Right lobe of liver (tissue), 6 donors: ENCODE measurements at places on chromosomes 6 and 20. TPM values are rescaled to one million over a fixed set of nuclear protein-coding genes. Genes with fewer than 3 reads are reported as not detected.
A peak's percentile ranks its signal among the peaks of the same experiment; 100 is the strongest.

DNA sequence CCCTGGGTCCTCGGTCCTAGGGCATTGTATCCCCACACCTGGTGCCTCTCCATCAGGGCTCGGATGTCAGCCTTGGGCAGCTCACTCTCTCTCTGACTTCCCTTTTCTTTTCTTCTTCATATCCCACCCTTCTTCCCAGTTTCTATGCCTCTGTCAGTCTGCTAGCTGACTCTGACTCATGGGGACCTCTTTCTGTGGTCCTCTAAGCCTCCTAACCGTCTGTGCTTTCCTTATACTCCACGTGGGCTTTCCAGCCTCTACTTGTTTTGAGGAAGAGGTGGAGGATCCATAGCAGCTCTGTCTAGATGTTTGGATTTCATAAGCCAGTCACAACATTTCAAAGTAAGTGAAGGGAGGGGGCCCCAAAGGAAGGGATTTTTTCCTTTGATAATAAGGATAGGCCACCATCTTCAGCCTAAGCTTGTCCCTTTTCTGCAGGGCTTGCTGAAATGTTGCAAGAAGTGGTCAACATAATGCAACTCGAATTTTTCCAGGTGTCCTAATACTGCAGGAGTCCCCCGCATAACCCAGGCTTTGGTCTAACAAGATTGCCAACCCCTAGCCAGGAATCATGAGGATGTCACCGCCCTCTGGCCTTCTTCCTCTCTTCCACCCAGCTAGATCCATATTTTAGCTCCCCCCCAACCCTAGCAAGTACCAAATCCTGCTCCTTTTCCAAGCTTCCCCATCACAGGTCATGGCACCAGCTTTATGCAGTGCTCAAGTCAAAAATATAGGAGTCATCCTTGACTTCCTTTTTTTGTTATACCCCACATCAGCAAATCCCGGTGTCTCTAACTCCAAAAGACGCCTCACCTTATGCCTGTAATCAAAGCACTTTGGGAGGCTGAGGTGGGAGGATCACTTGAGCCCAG lies 8.7 kb upstream of the PLTP start:
- H3K36me3 ChIP-seq, result no peaks in the 10 kb centered on the region
- H3K4me1 ChIP-seq, result no peaks in the 10 kb centered on the region
- no peak overlapping the region for H3K4me3 ChIP-seq
- H3K27ac ChIP-seq, result peak overlapping the region; percentile 3
- no peak for DNase-seq

The TNF gene
- total RNA-seq, result not detected

The HLA-DQB1 gene
- total RNA-seq, result 1.7 TPM

The LY6G6C gene
- not detected for total RNA-seq

GRCh38 chr20:49545572-49545971 lies 22.4 kb downstream of the PTGIS start:
- no peaks in the 10 kb centered on the region for H3K36me3 ChIP-seq
- no peak overlapping the region for H3K27ac ChIP-seq
- no peaks in the 10 kb centered on the region for H3K27me3 ChIP-seq

The EEF1E1 gene
- total RNA-seq, result 9.3 TPM

GRCh38 chr6:156809034-156809433 lies 31.9 kb downstream of the ARID1B start:
- no peak overlapping the region for H3K27ac ChIP-seq
- no peaks in the 10 kb centered on the region for H3K36me3 ChIP-seq
- H3K4me1 ChIP-seq, result peaks cover 5% of the 10 kb centered on the region
- H3K27me3 ChIP-seq, result no peaks in the 10 kb centered on the region
- no peak overlapping the region for H3K4me3 ChIP-seq

The RAET1L gene
- total RNA-seq, result not detected

The ZC3H12D gene
- 0.86 TPM for total RNA-seq

- no peaks in the 10 kb centered on the region for H3K4me1 ChIP-seq
- H3K27ac ChIP-seq, result peak overlapping the region; percentile 40
- H3K4me3 ChIP-seq, result peak overlapping the region; percentile 76
Measured at GRCh38 chr20:6007094-6007528, 46.7 kb downstream of the LRRN4 start.

GRCh38 chr6:157060440-157060952 lies 262.8 kb downstream of the TMEM242 start:
- H3K4me1 ChIP-seq, result no peaks in the 10 kb centered on the region
- H3K4me3 ChIP-seq, result no peak overlapping the region
- H3K27me3 ChIP-seq, result no peaks in the 10 kb centered on the region
- no peak overlapping the region for H3K27ac ChIP-seq

GRCh38 chr6:108169464-108170331 lies 3.9 kb downstream of the NR2E1 start:
- no peak overlapping the region for H3K27ac ChIP-seq
- no peaks in the 10 kb centered on the region for H3K4me1 ChIP-seq
- H3K4me3 ChIP-seq, result no peak overlapping the region
- no peaks in the 10 kb centered on the region for H3K36me3 ChIP-seq

The CRISP3 gene
- 0.21 TPM for total RNA-seq

- no peak overlapping the region for H3K27ac ChIP-seq
- H3K4me1 ChIP-seq, result no peaks in the 10 kb centered on the region
- DNase-seq, result no peak
- no peaks in the 10 kb centered on the region for H3K27me3 ChIP-seq
- H3K4me3 ChIP-seq, result no peak overlapping the region
Measured at GRCh38 chr20:48738094-48738398, 89.8 kb downstream of the PREX1 start.

GRCh38 chr20:19552221-19553180 lies 205.6 kb upstream of the RIN2 start:
- DNase-seq, result no peak
- no peak overlapping the region for H3K4me3 ChIP-seq
- H3K27ac ChIP-seq, result no peak overlapping the region

DNA sequence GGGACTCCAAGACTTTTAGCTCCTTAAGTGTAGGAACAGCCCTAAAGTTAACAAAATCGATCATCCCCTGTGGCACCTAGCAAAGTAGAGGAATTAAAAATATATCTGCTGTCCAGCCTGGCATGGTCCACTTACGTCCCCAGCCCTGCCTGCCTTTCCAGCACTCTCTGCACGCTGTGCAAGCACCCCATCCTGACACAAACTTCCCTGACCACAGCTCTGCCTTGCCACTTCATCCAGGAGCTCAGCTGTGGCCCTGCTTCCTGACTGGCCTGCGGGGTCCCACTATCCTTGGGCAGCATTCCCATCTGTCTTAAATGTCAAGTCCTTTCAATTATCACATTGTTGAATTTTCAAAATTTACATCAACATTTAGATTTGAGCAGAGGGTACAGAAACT lies 39.0 kb downstream of the BLOC1S5 start:
- no peak for DNase-seq
- no peak overlapping the region for H3K4me3 ChIP-seq
- no peaks in the 10 kb centered on the region for H3K4me1 ChIP-seq
- no peak overlapping the region for H3K27ac ChIP-seq
- no peaks in the 10 kb centered on the region for H3K27me3 ChIP-seq

The NCOA3 gene
- 11.2 TPM for total RNA-seq
